ENCODE measurements at places on chromosomes 1 and 21.
A peak's percentile ranks its signal among the peaks of the same experiment; 100 is the strongest.

DNA sequence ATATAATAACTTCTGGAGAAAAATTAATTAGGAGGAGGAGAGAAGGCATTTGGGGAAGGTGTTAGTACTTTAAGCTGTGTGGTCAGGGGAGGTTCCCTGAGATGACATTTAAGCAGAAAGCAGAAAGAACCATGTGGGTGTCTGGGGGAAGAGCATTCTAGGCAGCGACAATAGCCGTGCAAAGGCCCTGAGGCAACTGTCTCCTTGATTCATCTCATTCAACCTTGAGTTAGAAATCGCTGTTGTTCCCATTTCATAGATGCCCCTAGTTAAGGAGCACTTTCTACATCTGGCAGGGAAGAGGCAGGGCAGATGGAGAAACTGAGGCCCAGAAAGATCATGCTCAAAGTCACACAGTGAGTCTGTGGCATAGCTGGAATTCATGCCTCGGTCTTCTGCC lies 108.6 kb upstream of the RUNX3 start:
- DNase-seq = no peak

- DNase-seq = no peak
These were observed 78.8 kb downstream of the GPR161 start for GRCh38 chr1:168057921-168058320.

GRCh38 chr1:43442756-43443155 lies 11.0 kb downstream of the HYI start:
- DNase-seq = no peak

DNA sequence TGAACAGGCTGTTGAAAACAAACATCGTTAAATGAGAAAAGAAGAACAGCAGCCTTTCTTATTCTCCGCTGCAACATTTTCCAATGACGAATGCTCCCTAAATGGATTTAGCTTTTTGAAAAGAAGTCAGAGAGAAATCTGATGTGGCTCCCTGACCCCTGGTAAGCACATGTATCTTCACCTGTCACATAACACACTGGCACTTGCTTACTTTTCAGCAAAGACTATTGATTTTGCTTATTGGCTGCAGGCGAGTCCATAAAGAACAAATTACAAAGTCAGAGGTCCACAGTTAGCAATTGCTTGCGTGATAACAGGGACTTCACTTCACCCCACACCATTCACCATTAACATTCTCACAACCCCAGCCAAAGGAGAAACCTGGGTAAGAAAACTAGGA lies 362.8 kb downstream of the GPATCH2 start:
- DNase-seq = no peak

DNA sequence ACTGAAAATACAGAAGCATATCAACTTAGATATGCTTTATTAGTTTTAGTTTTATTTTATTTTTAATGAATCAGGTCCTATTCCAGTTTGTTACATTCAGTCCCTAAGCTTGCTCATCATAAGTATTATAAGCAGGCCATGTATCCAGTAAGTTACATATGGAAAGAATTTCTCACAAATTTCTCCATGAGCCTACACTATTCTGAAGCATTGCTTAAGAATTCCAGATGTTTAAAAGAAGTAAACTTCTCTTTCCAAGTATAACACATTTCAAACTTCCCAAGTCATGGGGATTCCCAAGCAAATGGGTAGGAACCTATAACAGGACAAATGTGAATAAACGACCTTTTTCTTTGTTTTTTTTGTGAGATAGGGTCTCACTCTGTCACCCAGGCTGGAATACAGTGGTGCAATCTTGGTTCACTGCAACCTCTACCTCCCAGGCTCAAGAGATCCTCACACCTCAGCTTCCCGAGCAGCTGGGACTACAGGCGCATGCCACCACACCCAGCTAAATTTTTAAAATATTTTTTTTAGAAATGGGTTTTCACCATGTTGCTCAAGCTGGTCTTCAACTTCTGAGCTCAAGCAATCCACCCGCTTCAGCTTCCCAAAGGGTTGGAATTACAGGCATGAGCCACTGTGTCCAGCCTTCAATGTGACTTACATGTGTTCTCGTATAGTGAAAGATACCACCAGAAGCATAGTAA lies 39.0 kb downstream of the ST7L start:
- no peak for DNase-seq

DNA sequence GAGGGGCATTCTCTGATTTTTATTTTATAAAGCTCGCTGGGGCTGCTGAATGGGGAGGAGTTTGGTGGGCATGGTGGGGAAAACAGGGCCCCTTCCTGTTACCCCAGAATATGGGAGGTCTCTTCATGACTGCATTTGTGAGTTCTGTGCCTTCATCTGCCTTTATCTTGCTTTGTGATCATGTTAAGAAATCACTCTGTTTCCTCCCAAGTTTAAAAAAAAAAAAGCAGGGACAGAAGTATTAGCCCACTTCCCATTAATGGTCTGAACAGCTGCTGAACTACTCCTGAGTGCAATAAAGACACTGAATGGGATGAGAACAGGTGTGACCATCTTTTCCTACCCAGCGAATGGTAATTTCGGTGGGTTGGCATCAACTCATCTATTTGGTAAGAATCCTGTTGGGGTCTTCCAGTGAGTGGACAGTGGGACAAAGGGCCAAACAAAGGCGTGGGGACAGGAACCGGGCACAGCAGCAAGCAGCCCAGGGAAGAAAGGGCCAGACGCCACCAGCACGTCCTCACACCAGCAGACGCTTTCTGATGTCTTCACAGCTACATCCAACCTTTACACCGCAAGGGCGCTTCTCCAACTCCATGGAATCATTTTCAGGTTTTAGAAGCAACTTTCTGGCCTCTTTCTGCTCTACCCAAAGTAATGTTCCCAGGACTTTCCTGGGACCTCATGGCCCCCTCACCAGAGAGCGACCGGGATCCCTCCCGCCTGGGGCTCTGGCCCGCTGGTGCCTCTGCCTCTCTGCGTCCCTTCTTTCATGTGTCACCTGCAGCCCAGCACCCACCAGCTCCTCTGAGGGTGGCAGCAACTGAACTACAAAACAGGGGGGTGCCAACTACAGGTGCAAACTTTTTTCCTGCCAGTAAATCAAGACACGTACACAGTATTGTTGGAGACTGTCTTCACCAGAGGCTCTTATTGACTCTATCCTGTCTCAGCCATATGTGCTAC lies 160.2 kb downstream of the ADSS2 start:
- no peak for DNase-seq

GRCh38 chr1:178960482-178961240 lies 65.0 kb upstream of the FAM20B start:
- no peak for DNase-seq

GRCh38 chr1:214389734-214390133 lies 108.8 kb downstream of the SMYD2 start:
- DNase-seq = no peak

- no peak for DNase-seq
These were observed 6.7 kb upstream of the FNDC5 start for GRCh38 chr1:32877211-32878110.

GRCh38 chr1:83715550-83715949 lies 283.4 kb downstream of the TTLL7 start:
- DNase-seq = no peak

GRCh38 chr1:18056545-18056944 lies 51.1 kb upstream of the IGSF21 start:
- DNase-seq = no peak

DNA sequence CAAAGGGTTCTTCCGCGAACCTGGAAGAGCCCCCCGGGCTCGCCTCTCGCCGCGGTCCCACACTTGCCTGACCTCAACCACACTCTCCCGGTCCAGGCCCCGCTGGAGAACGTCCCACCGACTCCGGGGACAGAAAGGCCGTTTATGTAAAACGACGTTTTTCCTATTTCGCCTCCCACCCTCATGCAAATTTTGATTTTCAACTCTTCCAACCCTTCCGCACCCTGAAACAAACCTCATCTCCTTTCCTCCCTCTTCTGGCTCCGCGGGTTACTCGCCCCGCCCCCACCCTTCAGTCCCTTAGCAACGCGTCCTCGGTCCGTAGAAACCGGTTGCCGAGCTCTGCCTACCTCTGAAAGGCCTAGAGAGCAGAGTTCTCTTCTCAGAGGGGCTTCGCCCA lies at the start of gene C1orf141:
Gene C1orf141 (minus strand): TSS at position 276 of the 400 bp plus-strand sequence. CDS start 7,730 bp downstream, outside the sequence.
- DNase-seq = peak; percentile 54

- DNase-seq = no peak
These were observed 33.0 kb upstream of the EPS8L3 start for GRCh38 chr1:109796484-109797302.

GRCh38 chr1:229147072-229147471 lies 123.8 kb upstream of the RAB4A start:
- DNase-seq = no peak

DNA sequence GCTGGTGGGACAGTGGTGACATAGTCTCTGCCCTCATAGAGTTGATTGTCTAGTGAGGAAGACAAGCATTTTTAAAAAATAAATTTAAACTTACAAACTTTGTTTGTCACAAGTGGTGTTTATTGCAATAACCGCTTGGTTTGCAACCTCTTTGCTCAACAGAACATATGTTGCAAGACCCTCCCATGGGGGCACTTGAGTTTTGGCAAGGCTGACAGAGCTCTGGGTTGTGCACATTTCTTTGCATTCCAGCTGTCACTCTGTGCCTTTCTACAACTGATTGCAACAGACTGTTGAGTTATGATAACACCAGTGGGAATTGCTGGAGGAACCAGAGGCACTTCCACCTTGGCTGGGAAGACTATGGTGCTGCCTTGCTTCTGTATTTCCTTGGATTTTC lies 58.4 kb downstream of the LAMC2 start:
- DNase-seq = peak; percentile 89

DNA sequence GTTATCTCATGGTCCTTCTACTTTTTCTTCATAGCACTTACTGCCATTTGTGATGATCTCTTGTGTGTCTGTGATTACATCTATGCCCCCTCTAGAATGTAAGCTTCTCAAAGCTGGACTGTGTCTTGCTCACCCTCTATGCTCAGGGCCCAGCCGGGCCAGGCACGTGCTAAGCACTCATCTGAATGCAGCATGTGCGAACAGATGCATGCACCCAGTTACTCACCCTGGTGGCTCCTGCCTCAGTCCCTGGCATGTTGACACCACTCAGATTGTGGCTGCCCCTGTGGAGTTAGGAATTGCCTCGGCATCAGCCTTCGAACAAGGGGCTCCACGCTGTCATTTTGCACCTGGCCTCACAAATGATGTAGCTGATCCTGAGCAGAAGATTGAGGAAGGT lies 19.6 kb upstream of the PABPC4 start:
- peak; percentile 30 for DNase-seq

DNA sequence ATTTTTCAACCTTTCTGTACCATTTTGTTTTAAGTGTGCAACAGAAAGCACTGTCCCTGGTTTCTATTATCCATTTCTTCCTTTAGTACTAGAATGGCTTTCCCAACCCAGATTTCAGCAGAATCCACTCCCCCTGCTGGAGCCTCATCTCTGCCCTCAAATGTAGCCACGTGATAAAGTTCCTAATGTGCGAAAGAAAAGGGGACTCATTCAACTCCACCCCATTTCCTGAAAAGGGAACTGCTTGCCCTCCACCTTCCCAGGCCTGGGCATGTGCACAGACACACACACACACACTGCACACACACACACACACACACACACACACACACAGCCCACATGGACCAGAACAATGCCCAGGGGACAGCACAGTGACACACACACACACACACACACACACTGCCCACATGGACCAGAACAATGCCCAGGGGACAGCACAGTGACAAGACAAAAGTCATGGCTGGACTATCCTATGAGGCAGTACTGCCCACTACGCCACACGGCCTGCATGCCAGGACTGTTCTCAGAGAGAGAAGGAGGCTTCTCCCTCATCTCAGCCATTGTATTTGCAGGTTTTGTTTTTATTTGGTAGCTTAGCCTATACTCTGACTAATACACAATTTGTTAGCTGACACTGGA lies 33.2 kb downstream of the PACC1 start:
- DNase-seq = no peak

GRCh38 chr1:205396967-205397616 lies 24.8 kb downstream of the LEMD1 start:
- DNase-seq = no peak

DNA sequence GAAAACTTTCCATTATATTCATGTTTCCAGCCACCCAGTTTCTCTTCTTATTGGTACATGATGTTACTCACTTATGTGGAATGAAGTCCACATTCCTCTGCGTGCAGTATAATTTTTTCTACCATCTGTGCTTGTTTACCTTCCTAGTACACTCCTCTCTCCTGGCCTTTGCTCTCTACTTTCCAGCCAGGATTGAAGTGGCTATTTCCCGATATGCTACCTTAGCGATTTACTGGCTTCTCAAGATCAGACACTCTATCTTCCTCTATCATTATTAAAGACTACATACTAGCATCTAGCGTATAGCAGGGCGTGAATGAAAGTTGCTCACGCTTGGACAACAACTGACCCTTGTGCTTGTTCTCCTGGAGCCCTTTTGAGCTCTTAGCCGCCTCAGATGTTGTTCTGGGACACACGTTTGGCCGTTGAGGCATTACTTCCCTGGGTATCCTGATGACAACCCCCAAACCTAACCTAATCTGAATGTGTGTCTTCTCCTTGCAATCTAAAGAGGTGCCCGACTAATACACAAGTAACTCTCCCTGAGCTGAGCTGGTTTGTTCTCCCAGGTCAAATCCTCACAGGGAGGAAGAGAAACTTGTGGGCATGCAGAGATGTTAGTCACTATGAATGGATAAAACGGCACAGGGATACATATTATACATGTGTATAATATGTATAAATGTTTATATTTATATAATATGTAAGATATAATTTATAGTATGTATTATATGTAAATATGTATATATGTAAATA lies 13.4 kb upstream of the MTARC2 start:
- no peak for DNase-seq

DNA sequence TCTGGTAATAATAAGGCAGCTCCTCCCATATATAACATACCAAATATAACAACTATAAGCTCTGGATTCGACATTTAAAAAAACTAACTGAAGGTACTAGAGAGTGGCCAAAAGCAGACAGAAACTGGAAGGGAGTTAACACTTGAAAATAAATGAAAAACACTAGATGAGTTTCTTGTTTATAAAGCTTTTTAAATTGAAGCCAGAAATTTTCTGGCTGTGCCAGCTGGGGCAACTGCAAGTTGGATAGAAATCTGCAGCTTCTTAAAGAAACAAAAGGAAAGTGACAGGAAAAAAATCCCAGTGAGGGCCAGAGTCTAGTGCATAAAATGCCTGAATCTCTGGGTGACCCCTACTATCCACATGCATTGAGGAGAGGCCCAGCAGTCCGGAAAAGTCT lies 432.7 kb downstream of the SMYD3 start:
- DNase-seq = no peak

DNA sequence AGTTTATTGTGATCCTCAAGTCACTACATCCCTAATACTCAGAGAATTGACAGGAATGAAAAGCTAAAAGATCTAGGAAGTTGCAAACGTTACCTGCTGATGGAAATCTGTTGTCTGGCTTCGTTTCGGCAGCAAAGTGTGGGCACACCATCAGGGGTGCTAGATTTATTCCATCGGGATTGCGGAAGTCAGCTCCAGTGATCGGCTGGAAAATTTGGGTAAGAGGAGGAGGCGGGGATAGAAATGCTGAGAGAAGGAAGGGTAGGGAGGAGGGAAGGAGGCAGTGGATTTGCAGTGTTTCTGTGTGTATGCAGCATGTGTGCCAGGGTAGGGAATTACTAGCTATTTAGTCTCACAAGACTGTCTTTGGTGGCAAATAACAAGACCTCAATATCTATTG lies at the start of gene CTSK:
Gene CTSK (minus strand): TSS at position 140 of the 400 bp plus-strand sequence. CDS start 1,455 bp downstream, outside the sequence.
- DNase-seq = no peak

Data from aorta (tissue), 5 donors.